NCI-H446 treated with DMSO at 0.1 percent for 48 hours (cell line): ENCODE measurements at places on chromosomes 5 and 9.

DNA sequence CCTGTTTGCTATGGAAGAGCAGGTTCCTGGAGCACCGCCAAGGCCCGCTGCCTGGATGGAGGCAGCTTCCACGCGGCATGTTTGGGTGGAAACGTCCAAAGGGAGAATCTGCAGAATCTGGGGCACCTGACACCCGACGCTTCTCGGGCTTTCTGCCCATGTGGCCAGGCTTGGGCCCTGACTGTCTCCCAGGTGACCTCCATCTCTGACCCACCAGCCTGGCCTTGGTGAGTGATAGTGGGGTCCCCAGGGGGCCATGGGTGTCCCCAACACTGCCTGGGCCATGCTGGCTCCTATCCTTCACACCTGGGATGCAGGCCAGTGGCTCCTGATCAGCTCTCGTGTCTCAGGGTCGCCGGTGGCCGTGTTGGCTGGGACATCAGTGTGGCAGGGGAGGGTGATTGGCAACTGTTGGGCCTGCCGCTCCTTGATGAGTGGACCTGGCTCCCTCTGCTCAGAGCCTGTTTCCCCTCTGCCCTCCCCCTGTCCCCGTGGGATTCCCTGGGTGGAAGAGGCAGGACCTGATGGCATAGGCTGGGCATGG lies 34.0 kb downstream of the GLT6D1 start:
- DNase-seq, result no peak

DNA sequence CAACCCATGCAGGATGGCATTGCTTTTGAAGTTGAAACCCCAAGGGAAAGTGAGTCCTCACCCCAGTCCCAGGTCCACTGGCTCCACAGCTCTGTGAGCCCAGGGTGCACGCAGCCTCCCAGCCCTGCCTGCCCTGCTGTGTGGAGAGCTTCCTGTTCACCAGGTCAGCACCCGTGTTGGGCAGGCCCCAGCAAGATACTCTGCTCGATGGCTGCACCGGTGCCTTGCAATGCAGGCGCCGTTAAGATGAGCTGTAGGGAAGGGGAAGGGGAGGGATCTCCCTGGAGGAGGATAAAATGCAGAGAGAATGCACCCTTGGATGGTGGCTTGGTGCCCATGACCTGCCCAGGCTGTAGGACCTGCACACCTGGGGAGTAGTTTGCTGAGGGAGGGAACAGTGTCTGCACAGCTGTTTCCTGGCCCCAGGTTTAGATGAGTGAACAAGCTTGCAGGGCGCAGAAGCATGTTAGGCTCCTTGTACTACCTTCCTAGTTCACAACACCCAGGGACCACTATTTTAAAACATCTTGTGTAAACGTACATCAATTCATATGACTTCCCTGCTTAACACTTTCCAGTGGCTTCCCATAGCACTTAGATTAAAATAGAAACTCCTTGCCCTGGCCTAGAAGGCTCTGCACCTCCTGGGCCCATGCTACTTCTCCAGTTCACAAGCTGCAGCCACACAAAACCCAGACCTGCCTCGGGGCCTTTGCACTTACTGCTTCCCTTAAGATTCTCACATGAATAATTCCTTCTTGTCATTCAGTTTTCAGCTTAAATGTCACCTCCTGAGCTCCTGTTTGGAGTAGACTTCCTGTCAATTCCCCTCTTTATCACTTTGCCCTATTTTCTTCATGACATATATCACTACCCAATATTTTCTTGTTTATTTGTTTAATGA lies 19.6 kb downstream of the FAT2 start:
- no peak for DNase-seq

DNA sequence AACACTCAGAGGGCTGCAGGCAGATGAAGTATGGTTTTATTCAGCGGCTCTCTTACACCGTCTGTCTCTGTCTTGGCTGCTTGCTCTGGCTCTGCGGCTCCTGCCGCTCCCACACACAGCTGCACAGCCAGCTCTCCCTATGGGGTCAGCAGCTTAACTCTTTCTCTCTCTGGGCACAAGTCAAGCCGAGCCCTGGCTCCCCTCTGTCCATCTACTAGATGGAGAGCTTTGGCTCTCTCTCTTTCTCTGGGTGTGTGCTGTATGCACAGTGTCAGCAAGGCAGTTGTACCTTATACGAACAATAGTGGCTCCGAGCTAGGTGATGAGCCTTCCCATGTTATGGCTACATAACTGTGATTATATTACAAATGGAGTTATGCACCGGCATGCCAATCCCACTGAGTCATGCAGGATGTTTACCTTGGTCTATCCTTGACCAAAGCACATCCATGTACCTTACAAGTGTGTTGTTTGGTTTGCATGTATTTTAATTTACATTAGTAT lies 19.3 kb upstream of the PPP2CA start:
- DNase-seq, result peak; percentile 19

GRCh38 chr5:139877129-139877597 lies 81.6 kb downstream of the PSD2 start:
- no peak for DNase-seq

GRCh38 chr5:156631005-156631404 lies 219.1 kb upstream of the PPP1R2B start:
- DNase-seq, result no peak

DNA sequence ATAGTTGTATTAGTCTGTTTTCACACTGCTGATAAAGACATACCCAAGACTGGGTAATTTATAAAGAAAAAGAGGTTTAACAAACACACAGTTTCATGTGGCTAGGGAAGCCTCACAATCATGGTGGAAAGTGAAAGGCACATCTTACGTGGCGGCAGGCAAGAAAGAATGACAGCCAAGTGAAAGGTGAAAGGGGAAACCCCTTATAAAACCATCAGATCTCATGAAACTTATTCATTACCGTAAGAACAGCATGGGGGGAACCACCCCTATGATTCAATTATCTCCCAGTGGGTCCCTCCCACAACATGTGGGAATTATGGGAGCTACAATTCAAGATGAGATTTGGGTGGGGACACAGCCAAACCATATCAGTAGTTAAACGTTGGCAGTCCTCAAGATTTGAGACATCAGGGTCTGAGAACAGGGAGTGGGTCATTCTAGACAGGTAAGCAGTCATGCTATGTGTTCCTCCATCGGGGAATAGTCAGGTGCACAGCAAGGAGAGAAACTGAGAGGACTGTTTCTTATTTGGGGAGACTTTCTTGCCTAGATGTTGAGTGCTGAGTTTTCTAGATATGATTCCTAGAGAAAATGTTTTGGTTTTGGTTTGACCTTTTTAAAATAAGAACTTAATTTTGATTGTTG lies 45.8 kb upstream of the ENTREP1 start:
- DNase-seq, result no peak

DNA sequence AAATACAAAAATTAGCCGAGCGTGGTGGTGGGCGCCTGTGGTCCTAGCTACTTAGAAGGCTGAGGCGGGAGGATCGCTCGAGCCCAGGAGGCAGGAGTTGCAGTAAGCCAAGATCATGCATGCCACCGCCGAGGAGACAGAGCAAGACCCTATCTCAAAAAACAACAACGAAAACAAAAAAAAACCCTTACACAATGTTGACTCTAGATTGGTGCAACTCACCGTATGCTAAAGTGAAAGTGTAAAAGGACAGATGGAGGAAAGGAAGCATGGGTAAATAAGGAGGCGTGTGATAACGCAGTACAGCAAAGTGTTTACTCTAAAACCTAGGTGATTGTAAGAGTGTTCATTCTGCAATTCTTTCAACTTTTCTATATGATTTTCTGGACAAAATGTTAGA lies 15.9 kb upstream of the RUFY1 start:
- DNase-seq, result no peak

GRCh38 chr9:125463926-125464325 lies 202.3 kb downstream of the GAPVD1 start:
- DNase-seq, result no peak

DNA sequence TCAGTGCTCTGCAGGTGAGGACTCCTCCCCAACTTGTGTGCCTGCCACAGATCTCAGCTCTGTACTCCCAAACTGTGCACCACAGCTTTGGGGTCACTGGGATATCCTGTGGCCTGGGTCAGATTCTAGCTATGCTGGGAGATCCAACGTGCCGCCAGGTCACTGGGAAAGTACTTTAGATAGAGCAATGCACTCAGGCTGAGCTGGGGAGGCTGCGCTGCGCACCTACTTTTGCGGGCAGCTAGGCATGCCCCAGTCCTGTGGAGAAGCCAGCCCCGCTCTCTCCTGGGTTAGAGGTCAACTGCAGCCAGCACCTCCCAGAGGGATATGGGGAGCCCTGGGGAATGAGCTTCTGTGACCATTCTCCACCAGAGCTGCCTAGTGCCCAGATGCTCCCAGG lies 552.1 kb upstream of the CDH9 start:
- no peak for DNase-seq

- DNase-seq, result no peak
Measured at GRCh38 chr5:8813180-8813579, 732.7 kb downstream of the SEMA5A start.

DNA sequence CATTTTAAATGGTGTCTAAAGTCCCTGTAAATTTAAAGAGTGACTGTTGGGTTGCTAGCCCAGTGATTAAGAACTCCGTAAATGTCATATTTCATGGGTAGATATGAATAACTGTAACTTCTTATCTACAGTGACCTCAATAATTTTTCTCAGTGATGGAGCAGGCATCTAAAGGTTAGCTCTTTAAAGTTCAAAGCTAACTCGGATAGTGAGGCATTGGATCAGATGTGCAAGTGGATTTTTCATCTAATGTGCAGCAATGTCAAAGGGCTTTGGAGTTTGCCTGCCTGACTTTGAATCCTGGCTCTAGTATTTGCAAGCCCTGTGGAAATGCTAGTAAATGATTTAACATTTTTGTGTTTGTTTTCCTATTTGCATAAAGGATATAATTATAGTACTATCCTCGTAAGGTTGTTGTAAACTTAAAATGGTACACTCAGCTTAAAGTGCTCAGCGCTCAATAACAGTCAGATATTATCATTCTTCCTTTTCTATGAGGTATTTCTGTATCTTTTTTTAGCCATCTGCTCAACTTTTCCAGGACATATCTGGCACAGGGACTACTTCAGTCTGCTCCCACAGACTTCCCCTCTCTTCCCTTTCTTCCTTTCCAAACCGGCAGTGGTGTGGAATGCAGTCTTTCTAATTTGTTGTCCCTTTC lies 163.7 kb upstream of the ELL2 start:
- DNase-seq, result no peak

DNA sequence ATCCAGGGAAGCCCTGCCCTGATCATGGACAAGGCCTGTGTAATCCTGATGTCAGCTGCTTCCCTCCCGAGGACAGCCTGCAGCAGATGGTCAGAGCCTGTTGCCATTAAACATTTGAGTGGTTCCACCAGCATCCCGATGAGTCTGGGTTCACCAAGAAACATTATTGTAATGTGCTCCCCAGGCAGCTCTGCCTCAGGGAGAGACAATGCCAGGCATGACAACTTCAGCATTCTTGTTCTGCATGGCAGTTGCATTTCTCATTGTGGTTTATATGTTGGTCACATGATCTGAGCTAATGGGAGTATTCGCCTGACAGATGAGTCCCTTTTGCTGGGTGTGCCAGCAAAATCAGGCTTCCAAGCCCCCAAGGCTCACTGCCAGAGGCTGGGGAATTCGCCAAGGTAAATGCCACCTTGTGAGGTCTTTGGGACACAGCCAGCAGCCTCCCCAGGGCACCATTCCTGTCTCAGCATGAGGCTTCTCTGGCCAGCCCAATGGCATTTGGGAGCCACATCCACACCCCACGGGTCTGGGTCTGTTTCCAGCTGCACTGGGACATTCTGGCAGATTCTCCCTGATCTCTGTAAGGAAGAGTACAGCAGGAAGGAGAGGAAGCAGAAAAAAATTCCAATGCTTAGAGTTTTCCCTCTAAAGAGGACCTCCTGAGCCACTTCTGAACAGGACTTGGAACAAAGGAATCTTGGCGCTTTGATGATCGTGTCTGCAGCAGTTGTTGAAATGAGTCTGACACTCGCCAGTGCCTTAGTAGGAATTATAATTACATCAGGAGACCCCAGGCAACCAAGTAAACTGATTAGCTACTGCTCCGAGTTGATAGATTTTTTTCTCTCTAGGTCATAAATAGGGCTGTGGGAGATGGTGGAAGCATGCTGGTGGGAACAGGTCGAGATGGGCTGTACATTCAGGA lies 18.7 kb downstream of the KCNIP1 start:
- peak; percentile 69 for DNase-seq

DNA sequence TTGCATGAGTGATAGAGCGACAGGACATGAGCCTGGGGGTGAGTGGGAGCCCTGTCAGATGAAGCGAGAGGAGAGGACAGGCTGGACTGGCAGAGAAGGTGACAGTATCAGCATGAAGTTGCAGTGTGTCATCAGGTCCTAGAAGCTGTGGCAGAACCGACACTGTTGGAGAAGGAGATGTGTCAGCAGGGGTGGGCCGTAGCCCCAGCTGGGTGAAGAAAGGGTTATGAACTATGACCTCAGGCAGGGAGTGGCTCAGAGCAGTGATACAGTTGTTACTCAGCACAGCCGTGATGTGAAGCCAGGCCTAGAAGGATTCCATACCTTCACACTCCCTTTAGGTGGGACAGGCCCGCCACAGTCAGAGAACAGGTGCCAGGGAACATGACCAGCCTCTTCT lies 7.6 kb downstream of the PCYOX1L start:
- DNase-seq, result no peak

DNA sequence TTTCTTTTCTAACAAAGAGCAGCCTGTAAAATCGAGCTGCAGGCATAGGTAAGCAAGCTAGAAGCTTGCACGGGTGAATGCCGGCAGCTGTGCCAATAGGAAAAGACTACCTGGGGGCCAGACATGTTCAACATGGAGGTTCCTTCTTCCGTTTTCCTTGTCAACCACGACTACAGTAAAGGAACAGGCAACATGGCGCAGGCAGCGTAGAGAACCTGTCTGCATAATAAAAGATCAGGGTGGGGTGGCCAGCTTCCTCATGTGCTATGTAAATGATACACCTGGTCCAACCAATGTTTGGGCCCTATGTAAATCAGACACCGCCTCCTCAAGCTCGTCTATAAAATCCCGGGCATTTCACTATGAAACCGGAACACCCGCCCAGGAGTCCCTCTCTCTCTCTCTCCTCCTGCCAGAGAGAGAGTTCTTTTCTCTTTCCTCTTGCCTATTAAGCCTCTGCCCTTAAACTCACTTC lies 103.8 kb upstream of the LIFR start:
- peak; percentile 21 for DNase-seq

DNA sequence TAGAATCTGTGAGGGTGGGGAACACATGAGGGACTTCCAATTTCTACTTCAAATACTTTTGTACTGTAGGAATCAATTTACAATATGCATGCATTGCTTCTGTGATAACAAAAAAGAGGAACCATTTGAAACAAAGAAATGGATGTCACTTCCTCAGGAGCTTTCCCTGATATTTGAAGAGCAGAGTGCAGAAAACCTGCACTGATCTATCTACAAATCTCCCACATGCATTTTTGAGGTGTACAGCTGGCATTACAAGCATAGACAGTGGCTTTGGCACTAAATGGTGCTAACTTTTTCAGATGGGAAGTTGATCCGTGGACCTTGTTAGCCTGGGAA lies 27.7 kb downstream of the YIPF5 start:
- DNase-seq, result no peak

GRCh38 chr5:129716235-129716634 lies 31.7 kb upstream of the MINAR2 start:
- peak; percentile 15 for DNase-seq

- no peak for DNase-seq
Measured at GRCh38 chr9:4223312-4223833, 76.5 kb downstream of the GLIS3 start.

GRCh38 chr5:116626272-116626723 lies 51.7 kb upstream of the SEMA6A start:
- DNase-seq, result peak; percentile 96

GRCh38 chr5:151703227-151703626 lies 16.5 kb upstream of the SPARC start:
- DNase-seq, result no peak

- DNase-seq, result no peak
Measured at GRCh38 chr5:137581776-137582175, 82.7 kb upstream of the SPOCK1 start.

- DNase-seq, result no peak
Measured at GRCh38 chr9:1980387-1980786, 34.8 kb upstream of the SMARCA2 start.
